ENCODE measurements at places on chromosomes 5 and 9.
A peak's percentile ranks its signal among the peaks of the same experiment; 100 is the strongest.

- DNase-seq, result no peak
Observed at GRCh38 chr5:143921525-143922311, 109.8 kb downstream of the HMHB1 start.

GRCh38 chr9:70590315-70590677 is 175.8 kb upstream of the KLF9 start:
- DNase-seq, result no peak

GRCh38 chr9:133026426-133026825 is 4.4 kb upstream of the GTF3C5 start:
- no peak for DNase-seq

- no peak for DNase-seq
Observed at GRCh38 chr9:134626571-134627416, 14.8 kb upstream of the COL5A1 start.

GRCh38 chr9:98057138-98057799 is 737 bp downstream of the NANS start:
- DNase-seq, result no peak

DNA sequence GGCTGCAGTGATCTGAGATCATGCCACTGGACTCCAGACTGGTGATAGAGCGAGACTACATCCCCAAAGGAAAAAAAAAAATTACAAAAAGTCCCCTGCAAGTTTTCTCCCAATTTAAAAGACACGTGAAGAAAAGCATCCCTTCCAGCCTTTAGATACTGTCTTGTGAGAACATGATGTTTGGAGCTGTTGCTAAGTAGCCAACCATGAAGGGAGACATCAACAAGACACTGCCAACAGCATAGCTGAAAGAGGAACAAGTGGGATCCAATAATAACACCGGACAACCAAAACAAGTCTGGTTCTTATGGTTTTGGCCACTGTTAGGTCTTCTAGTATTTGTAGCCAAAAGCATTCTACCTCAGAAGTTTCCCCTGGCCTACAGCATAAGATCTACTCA is 118.9 kb upstream of the CCDC180 start:
- DNase-seq, result no peak

DNA sequence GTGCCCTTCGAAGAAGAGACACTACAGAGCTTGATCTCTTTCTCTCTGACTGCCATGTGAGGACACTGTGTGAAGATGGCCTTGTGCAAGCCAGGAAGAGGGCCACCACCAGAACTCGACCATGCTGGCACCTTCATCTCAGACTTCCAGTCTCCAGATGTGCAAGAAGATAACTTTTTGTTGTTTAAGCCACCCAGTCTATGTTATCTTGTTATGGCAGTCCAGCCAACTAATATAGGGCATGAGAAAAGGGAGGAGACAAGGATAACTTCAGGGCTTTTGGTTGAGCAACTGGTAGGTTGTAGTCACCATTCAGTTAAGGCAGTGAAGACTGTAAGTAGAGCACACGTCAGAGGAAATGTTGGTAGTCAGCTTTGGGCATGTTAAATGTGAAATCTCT is 515.5 kb downstream of the CSNK1G3 start:
- no peak for DNase-seq

GRCh38 chr5:135007749-135008363 is 26.2 kb downstream of the PITX1 start:
- DNase-seq, result no peak

GRCh38 chr9:125752070-125752628 is 5.0 kb downstream of the PBX3 start:
- DNase-seq, result no peak

DNA sequence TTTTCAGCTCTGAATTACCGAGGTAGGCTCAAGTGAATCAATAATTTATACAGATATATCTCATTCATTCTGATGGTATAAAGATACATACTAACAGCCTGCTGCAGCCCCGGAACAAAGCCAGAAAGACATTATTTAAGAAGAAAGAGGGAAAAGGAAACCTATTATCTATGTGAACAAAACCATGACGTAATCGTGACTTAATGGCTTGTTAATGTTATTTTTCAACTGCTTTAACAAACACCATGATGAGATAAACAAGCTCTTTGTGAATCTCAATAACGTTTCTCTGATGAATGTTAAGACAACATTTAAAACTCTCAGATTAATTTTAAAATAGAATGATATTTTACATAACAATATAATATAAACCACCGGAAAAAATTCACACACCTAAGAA is 237.1 kb downstream of the SLF1 start:
- DNase-seq, result no peak

GRCh38 chr9:122821278-122821943 is 7.0 kb downstream of the PDCL start:
- DNase-seq, result peak; percentile 56
